Left lung (tissue), 14 donors: ENCODE measurements at places on chromosomes 12 and 14.

GRCh38 chr12:7264538-7264937 lies 39.3 kb upstream of the ACSM4 start:
- H3K27ac ChIP-seq = no peak overlapping the region
- DNase-seq = no peak
- H3K27me3 ChIP-seq = peaks cover 1% of the 10 kb centered on the region
- H3K4me3 ChIP-seq = no peak overlapping the region

GRCh38 chr14:57547131-57547530 lies 53.5 kb upstream of the CCDC198 start:
- H3K36me3 ChIP-seq = no peaks in the 10 kb centered on the region
- H3K27ac ChIP-seq = no peak overlapping the region
- H3K4me3 ChIP-seq = no peak overlapping the region
- H3K27me3 ChIP-seq = no peaks in the 10 kb centered on the region
- no peaks in the 10 kb centered on the region for H3K4me1 ChIP-seq

DNA sequence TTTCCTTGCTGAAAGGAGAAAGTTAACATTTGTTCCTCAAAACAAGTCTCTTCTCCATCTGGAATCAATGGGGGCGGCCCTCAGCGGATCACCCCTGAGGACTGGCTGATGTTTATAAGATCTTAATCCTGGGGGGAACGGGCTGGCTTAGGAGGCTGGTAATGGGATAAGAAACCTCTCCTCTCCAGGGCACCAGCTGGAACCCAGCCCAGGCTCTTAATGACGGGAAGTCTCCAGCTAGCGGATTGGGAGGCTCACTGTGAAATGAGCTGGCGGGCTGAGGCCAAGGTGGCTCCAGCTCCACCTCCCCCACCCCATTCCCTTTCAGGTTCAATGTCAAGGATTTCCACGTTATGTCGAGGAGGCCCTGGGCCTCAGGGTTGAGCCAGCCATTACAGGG lies 1133.0 kb downstream of the VRK1 start:
- no peaks in the 10 kb centered on the region for H3K4me1 ChIP-seq
- H3K27ac ChIP-seq = no peak overlapping the region
- no peaks in the 10 kb centered on the region for H3K36me3 ChIP-seq

GRCh38 chr12:58066296-58066695 lies 124.9 kb downstream of the ATP23 start:
- H3K36me3 ChIP-seq = no peaks in the 10 kb centered on the region
- DNase-seq = no peak
- no peaks in the 10 kb centered on the region for H3K4me1 ChIP-seq
- no peaks in the 10 kb centered on the region for H3K27me3 ChIP-seq
- no peak overlapping the region for H3K27ac ChIP-seq

DNA sequence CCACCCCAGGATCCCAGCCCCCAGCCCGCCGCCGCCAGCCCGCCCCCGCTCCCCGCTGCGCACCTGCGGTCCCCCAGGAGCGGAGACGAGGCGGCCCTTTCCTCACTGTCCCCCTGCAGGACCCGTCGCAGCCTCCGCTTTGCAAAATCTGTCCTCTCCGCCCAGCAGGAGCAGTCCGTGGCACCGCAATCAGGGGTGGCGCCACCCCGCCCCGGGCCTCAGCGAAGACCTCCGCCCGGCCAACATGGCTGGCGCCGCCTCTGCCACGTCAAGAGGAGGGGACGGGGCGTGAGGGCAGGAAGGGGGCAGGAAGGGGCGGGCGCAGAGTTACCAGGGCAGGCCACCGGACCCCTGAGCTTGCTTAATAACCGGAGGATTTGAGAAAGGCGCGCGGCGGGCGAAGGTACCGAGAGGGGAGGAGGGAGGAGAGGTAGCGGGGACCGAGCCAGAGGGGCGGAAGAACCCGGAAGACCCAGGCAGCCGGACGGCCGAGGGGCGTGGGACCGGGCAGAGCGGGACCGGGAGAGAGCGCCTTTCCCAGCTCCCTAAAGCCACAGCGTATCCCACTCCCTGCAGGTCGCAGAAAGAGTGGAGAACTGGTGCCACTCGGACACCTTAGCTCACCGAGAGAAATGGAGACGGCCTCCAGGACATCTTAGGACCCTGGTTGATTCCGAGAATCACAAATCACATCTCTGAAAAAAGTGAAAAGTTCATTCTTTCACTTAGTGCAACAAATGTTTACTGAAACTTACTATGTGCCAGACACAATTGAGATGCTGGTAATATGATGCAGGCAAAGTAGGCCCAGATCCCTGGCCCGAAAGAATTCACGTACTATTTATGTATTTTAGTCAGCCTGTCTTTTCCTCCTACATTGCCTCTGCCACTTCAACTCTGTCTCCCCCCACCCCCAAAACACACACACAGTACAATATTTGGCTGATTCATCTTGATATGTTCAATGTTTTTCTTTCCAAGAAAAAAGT lies at the start of gene SEC23A:
SEC23A (minus strand) TSS at position 267 of the 989 bp plus-strand sequence. CDS start 7,117 bp downstream, outside the sequence.
- peak within 1 kb of the TSS; percentile 96 for H3K27ac ChIP-seq
- H3K27me3 ChIP-seq = no peaks in the 10 kb centered on the region
- H3K4me1 ChIP-seq = peaks cover 13% of the 10 kb centered on the region
- H3K4me3 ChIP-seq = peak within 1 kb of the TSS; percentile 73

DNA sequence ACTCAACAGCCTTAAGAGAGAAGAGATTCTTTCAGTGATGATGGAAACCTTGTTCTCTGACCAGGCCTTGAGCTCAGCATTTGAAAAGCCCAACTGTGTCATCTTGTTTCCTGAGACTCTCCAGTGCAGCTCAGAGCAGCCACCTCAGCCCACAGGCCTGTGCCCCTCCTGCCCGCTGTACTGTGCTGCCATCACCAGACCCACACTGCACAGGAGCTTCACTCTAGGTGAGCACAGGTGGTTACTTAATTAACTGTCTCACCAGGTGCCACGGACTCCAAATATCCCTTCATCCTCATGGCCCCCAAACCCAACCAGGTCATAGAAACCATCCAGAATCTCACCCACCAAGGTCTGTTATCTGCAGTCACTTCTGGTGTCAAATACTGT lies 51.3 kb downstream of the JAG2 start:
- peaks cover 5% of the 10 kb centered on the region for H3K27me3 ChIP-seq
- no peak overlapping the region for H3K27ac ChIP-seq
- no peaks in the 10 kb centered on the region for H3K36me3 ChIP-seq
- H3K4me1 ChIP-seq = no peaks in the 10 kb centered on the region
- DNase-seq = no peak

DNA sequence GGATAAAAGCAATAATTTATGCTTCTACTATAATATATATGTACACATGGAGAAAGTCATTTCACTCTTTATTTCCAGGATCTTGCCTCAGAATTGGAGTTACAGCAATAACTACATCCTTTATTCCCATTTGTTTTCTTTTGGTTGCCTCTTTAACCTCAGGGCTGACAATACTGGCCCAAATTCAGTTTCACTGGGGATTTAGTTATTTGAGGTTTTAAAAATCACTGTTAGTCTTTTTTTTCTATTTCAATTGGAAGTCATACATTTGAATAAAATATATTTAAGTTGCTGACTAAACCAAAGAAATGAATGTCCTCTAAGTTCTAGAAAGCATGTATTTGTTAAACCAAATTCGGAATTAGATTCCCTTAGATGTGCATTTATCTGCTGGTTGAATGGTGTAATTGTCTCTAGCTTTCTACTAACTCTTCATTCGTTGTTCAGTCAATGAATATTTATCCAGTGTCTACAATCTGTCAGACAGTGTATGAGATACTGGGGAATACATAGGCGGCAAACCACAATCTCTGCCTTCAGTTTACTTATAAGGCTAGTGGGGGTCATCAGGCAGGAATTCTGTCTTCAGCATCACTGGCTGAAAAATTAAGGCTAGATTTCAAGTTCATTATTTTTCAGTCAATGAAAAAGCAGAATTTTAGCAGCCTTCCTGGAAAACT lies 190.8 kb upstream of the ARHGAP5 start:
- H3K36me3 ChIP-seq = no peaks in the 10 kb centered on the region
- DNase-seq = no peak
- no peak overlapping the region for H3K27ac ChIP-seq
- no peaks in the 10 kb centered on the region for H3K27me3 ChIP-seq

- H3K4me1 ChIP-seq = no peaks in the 10 kb centered on the region
- H3K27ac ChIP-seq = no peak overlapping the region
- H3K4me3 ChIP-seq = no peak overlapping the region
- no peaks in the 10 kb centered on the region for H3K27me3 ChIP-seq
- no peaks in the 10 kb centered on the region for H3K36me3 ChIP-seq
These were observed 303.4 kb downstream of the KCNC2 start for GRCh38 chr12:74906224-74906623.

- H3K27me3 ChIP-seq = no peaks in the 10 kb centered on the region
- no peak for DNase-seq
- H3K4me1 ChIP-seq = no peaks in the 10 kb centered on the region
- H3K36me3 ChIP-seq = no peaks in the 10 kb centered on the region
These were observed 141.6 kb downstream of the GPHN start for GRCh38 chr14:66649498-66649897.

GRCh38 chr12:91985002-91985787 lies 160.5 kb downstream of the BTG1 start:
- peaks cover 6% of the 10 kb centered on the region for H3K4me1 ChIP-seq
- H3K36me3 ChIP-seq = no peaks in the 10 kb centered on the region
- no peak for DNase-seq
- no peak overlapping the region for H3K4me3 ChIP-seq
- no peak overlapping the region for H3K27ac ChIP-seq
- H3K27me3 ChIP-seq = no peaks in the 10 kb centered on the region

GRCh38 chr12:55765736-55766290 lies 22.9 kb downstream of the GDF11 start:
- no peak overlapping the region for H3K4me3 ChIP-seq
- no peak for DNase-seq

- H3K36me3 ChIP-seq = no peaks in the 10 kb centered on the region
- no peak overlapping the region for H3K4me3 ChIP-seq
- H3K27ac ChIP-seq = no peak overlapping the region
- DNase-seq = no peak
These were observed 5.4 kb upstream of the NGB start for GRCh38 chr14:77276295-77276935.

DNA sequence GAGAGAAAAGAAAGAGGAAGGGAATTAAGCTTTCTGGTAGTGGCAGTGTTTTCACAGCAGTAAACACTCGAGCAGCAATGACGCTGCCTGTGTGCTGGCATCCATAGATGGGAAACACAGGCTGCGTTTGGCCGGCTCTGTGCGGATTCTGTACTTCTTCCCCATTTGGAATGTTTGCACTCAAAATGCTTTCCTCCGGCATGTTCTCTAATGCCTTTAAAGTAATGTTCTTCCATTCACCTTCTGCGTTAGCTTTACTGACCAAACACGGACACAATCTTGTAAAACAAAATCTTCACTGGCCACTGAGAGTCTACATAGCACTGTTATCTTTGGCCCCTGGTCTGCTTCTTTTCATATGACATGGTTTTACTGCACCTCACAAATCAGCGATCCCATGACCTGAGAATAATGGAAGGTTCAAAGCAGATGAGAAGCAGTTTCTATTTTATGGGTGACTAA lies 31.4 kb downstream of the DCP1B start:
- no peak overlapping the region for H3K4me3 ChIP-seq
- no peaks in the 10 kb centered on the region for H3K27me3 ChIP-seq
- peak; percentile 77 for DNase-seq
- no peaks in the 10 kb centered on the region for H3K4me1 ChIP-seq
- H3K27ac ChIP-seq = no peak overlapping the region

DNA sequence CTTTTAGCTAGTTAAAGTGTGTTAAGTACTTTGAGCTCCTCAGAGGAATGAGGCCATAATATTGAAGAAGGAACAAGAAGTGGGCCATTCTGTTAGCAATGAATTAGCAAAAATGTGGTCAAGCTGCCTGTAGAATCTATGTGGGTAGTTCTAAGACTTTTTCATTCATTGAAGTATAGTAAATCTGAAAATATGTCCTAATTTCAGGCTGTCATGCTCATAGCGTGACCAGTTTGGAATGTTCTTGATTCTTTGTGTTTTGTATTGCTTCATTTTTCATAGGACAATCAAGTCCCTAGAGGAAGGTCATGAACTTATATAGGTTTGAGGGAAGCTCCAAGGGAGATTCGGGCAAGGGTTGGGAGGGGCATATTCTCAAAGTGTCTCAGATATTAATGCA lies 11.4 kb downstream of the ATP23 start:
- DNase-seq = no peak
- no peaks in the 10 kb centered on the region for H3K4me1 ChIP-seq

- H3K36me3 ChIP-seq = no peaks in the 10 kb centered on the region
- H3K27ac ChIP-seq = no peak overlapping the region
- no peak for DNase-seq
- H3K4me3 ChIP-seq = no peak overlapping the region
- no peaks in the 10 kb centered on the region for H3K4me1 ChIP-seq
- H3K27me3 ChIP-seq = no peaks in the 10 kb centered on the region
These were observed 184.7 kb upstream of the DCN start for GRCh38 chr12:91367234-91367849.

GRCh38 chr14:86787717-86788116 lies 1205.3 kb downstream of the GALC start:
- H3K4me1 ChIP-seq = no peaks in the 10 kb centered on the region
- H3K36me3 ChIP-seq = no peaks in the 10 kb centered on the region
- no peak overlapping the region for H3K27ac ChIP-seq
- no peak overlapping the region for H3K4me3 ChIP-seq
- no peaks in the 10 kb centered on the region for H3K27me3 ChIP-seq

GRCh38 chr12:18752947-18753346 lies 15.0 kb downstream of the CAPZA3 start:
- no peak overlapping the region for H3K4me3 ChIP-seq
- H3K27ac ChIP-seq = no peak overlapping the region
- no peaks in the 10 kb centered on the region for H3K4me1 ChIP-seq
- DNase-seq = no peak
- H3K27me3 ChIP-seq = no peaks in the 10 kb centered on the region

DNA sequence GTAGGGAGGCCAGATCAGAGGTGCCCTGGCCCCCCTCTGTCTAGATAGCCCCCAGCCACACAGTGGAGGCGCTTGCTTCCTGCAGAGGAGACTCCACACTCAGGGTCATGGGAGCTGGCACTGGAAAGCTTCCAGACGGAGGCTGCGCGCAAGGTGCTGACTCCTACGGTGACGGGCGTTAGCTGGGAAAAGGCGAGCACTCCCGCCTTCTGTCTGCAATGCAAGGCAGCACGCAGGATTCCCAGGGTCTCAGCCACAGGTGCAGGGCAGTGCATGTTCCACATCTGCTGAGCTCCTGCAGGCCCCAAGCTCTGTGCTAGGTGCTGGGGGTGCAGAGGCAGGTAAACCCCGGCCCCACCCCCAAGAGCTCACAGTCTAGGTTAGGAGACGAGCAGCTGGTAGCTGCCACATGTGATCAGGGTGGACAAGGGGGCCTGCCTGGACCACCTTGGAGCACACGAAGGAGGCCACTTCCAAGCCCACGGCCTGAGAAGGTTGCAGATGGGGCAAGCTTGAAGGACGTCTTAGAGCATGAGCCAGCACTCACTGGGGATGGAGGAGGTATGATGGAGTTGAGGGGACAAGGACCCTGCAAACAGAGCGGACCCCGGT lies 310.9 kb upstream of the DIO3 start:
- H3K4me1 ChIP-seq = no peaks in the 10 kb centered on the region
- no peaks in the 10 kb centered on the region for H3K36me3 ChIP-seq
- H3K27me3 ChIP-seq = peaks cover 24% of the 10 kb centered on the region
- DNase-seq = no peak

GRCh38 chr14:24873551-24873950 lies 176.4 kb downstream of the STXBP6 start:
- H3K4me3 ChIP-seq = no peak overlapping the region
- no peak for DNase-seq
- H3K27me3 ChIP-seq = no peaks in the 10 kb centered on the region
- no peak overlapping the region for H3K27ac ChIP-seq
